ENCODE measurements at places on chromosomes 12 and 14. TPM values are rescaled to one million over a fixed set of nuclear protein-coding genes. Genes with fewer than 3 reads are reported as not detected.

- no peak for DNase-seq
These were observed 22.8 kb downstream of the PIGH start for GRCh38 chr14:67577181-67577808.

The GPR68 gene
- total RNA-seq: 0.53 TPM

DNA sequence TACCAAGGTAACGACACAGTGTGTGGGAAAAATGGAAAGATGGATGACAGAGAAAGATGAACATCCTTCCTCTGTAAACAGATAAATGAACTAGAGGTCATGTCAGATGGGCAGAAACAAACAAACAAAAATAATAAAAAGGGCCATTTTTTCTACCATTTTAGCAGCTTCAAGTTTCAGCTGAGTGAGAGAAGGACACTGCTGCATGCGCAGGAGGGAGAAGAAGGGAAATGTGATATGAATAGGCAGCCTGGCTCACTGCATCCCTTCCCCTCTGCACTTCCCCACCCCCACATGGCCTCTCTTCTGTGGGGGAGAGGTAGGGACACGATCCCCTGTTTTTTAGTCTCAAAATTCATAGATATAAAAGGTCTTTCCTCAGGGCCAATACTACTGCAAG lies 492.0 kb downstream of the NELL2 start:
- DNase-seq: no peak

The KCNA5 gene
- total RNA-seq: 0.27 TPM

DNA sequence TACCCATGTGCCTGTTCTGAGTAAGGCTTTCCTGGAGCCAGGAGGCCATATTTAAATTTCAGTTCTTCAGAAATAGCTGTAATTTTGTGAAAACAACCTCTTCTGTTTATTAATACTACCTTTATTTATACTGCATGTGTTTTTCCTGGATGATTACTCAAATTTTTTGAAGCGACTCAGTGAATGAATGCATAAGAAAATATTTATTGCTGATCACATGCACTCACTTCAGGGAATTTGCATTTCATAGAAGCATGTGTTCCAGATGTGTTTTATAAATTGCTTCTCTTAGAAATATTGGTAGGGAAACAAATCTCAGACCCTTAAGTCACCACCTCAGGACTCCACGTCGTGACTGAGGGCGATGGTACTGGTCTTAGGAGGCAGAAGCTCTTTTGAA lies 21.8 kb upstream of the DCN start:
- DNase-seq: no peak

- no peak for DNase-seq
These were observed 5.6 kb downstream of the FAM234B start for GRCh38 chr12:13049816-13050215.

The ETFRF1 gene
- 26.9 TPM for total RNA-seq

Measured in B cell (primary cell).